EH (cell line): ENCODE measurements at places on chromosomes 16 and 17.

DNA sequence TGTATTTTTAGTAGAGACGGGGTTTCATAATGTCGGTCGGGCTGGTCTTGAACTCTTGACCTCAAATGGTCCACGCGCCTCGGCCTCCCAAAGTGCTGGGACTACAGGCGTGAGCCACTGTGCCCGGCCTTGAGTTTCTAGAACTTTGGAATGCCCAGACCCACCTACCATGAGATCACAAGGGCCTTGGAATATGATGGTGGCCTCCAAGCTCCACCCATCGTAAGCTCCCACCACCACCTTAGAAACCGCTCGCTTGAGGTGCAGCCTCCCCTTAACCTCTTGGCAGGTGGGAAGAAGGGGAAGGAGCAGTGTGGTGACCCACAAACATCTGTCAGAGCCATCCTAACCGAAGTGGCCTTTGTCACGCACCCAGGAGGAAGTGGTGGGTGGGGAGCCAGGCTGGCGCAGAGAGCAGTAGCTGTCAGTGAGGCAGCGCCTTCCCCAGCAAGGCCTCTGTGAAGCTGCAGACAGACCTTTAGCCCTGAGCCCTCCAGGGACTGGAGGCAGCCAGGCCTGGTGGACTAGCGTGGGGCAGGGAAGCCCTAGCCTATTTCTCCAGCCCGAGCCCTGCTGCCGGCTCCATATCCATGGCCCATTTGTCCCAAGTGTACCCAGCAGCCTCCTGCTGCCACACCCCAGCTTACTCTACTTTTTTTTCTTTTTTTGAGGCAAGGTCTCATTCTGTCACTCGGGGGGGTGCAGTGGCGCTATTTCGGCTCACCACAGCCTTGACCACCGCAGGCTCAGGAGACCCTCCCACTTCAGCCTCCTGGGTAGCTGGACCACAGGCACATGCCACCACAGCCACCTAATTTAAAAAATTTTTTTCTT lies 13.1 kb upstream of the SEPHS2 start:
- DNase-seq: no peak

GRCh38 chr16:80390871-80391489 lies 149.8 kb upstream of the DYNLRB2 start:
- no peak for DNase-seq

DNA sequence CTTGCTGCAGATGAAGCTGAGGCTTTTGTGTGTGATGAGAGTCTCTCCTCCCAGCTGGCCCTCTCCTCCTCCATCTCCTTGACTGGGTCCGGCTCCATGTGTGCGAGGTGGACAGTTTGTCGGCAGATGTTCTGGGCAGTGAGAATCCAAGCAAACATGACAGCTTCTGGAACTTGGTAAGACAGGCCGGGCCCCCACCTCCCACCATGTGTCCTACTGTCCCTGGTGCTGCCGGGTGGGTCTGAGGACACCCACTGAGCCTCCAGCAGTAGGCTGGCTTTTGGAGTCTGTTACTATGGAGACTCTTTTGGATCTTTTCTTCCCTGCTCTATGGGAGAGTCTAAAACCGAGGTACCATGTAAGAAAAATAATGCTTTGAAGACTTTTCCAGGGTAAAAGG lies 12.7 kb downstream of the NUP85 start:
- DNase-seq: no peak

GRCh38 chr16:53745753-53746266 lies 41.9 kb downstream of the FTO start:
- DNase-seq: peak; percentile 65

- no peak for DNase-seq
These were observed 5.0 kb downstream of the SCARF1 start for GRCh38 chr17:1640329-1641064.

DNA sequence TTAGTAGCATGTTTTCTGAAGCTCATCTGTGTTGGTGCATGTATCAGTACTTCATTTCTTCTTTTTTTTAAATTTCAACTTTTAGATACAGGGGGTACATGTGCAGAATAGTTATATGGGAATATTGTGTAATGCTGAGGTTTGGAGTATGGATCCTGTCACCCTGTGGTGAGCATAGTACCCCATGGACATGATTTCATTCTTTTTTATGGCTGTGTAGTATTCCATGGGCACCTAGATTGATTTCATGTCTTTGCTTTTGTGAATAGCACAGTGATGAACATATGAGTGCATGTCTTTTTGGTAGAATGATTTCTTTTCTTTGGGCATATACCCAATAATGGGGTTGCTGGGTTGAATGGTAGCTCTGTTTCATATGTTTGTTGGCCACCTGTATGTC lies 55.0 kb upstream of the NOL11 start:
- DNase-seq: no peak

- DNase-seq: peak; percentile 29
These were observed 26.1 kb upstream of the XYLT1 start for GRCh38 chr16:17496891-17497290.

DNA sequence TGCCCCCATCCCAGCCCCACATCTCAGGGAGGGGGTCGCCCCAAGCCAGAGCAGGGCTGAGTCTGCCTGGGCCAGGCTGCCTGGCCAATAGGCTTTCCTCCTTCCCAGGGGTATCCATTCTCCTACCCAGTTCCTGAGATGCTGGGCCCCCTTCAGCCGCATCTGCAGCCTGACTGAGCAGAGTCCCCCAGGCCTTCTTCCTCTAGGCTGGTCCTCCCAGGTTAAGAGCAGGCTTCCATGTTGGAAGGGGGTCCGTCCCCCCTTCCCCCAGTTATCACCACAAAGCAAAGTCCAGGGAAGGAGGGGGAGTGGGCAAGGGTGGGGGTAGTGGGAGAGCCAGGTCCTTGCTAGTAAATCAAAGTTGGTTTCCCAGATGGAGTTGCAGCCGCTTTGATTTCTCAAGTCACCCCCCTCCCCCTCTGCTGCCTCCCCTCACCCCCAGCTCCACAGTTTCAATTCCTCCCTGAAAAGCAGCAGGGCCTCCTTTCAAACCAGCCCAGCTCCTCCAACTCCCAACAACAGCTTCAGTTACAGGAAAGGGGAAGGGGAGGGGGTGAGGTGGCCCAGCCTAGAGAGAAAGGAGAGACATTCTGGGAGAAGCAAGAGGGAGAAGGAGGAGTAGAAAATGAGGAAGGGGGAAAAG lies 9.5 kb upstream of the FZD2 start:
- DNase-seq: peak; percentile 40

- no peak for DNase-seq
These were observed 40.6 kb upstream of the CACNG4 start for GRCh38 chr17:66923886-66924285.

DNA sequence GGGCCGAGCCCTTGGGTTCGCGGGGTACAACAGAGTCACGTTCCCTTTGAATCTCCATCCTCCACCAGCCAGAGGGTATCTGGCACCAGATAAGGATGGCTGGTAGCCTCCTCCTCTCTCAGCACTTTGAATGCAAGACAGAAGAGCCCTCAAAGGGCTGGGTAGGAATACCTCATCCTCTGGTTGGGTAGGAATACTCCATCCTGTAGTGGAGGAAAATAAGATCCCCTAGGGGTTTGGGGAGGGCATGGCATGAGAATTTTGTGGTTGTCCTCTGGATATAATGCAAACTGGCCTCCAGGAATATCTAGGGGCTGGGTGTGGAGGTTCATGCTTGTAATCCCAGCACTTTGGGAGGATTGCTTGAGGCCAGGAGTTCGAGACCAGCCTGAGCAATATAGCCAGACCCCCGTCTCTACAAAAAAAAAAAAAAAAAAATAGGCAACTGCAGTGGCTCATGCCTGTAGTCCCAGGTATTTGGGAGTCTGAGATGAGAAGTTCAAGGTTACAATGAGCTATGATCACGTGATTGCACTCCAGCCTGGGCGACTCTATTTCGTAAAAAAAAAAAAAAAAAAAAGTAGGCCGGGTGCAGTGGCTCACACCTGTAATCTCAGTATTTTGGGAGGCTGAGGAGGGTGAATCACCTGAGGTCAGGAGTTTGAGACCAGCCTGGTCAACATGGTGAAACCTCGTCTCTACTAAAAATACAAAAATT lies 2.7 kb downstream of the IGFBP4 start:
- peak; percentile 51 for DNase-seq

GRCh38 chr17:7392696-7393612 lies 1.4 kb downstream of the PLSCR3 start:
- DNase-seq: no peak

DNA sequence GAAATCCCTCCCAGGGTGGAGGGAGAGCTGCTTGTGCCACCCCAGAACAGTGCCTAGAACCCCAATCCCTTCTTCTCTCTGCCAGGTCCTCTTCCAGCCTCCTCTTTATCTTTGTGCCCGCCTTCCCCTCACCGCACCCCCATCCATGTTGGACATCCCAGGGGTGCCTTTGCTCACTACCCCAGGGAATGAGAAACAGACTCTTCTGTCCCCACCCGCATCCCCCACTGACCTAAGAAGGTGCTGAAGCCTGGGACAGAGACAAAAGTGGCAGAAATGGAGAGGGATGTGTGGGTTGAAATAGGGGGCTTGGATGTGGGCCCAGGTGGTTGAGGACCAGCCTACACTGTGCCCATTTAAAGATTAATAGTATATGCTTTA lies 17.0 kb downstream of the ALOX15B start:
- DNase-seq: no peak

DNA sequence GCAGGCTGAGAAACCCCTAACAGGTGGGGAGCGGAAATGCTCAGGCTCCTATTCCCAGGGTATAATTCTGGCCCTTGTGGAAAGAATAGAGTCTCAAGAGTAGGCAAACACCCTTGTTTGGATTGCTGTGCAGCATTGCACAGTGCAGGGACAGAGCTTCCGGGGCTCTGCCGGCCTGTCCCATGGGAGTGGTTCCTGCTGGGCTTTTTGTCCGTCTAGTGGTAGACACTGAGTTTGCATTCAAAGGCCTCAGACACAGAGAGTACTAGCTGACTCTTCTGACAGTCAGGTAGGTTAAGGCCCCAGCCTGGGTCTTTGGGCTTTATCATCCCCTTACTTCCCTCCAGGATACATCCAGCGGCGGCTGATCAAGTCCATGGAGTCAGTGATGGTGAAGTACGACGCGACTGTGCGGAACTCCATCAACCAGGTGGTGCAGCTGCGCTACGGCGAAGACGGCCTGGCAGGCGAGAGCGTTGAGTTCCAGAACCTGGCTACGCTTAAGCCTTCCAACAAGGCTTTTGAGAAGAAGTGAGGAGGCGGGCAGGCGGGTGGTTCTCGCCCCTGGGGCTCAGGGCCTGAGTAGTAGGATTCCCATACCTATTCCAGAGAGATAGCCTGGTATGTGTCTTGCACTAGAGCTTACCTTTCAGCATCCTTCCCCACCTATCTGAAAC lies 18.1 kb downstream of the POLR2A start:
- DNase-seq: no peak

GRCh38 chr16:1403733-1404132 lies 10.8 kb downstream of the UNKL start:
- DNase-seq: no peak

GRCh38 chr16:49012961-49013726 lies 268.5 kb downstream of the CBLN1 start:
- no peak for DNase-seq

- DNase-seq: no peak
These were observed 709 bp downstream of the STAT5A start for GRCh38 chr17:42288803-42289610.

DNA sequence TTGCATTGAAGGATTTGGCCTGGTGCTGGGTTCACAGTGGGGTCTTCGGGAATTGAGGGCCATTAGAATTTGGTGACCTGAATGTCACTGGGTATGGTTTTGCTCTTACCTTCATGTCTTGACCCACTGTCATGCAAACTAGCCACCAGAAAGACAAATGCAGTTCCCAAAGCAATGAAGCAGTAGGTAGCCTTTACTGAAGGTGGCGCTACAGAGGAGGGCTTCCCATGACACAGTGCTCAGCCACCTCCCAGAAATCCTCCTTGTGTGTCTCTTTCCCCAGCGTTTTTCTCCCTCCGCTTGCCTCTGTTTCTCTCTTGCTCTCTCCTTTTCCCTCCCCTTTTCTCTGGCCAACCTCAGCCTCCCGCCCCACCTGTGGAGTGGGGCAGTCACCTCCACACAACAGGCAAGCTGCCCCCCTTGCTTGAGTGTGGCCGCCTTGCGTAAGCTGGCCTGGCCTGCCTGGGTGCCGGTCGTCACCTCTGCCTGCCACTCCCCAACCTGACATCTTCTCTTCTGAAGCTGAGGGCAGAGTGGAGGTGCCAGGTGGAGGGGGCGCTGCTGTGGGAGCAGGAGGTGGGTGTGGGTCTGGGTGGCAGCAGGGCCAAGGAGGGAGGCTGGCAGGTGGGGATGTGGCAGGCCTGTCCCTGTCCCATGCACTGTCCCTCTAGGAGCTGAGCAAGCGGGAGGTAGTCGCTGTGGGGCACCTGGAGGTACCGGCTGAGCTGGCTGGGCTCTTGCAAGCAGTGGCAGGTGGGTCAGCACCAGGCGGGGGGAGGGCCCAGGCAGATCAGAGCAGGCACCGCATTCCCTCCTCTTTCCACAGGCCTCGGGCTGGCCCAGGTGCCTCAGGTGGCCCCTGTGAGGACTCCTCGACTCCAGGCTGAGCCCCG lies 34.7 kb downstream of the MYO15A start:
- DNase-seq: peak; percentile 26

DNA sequence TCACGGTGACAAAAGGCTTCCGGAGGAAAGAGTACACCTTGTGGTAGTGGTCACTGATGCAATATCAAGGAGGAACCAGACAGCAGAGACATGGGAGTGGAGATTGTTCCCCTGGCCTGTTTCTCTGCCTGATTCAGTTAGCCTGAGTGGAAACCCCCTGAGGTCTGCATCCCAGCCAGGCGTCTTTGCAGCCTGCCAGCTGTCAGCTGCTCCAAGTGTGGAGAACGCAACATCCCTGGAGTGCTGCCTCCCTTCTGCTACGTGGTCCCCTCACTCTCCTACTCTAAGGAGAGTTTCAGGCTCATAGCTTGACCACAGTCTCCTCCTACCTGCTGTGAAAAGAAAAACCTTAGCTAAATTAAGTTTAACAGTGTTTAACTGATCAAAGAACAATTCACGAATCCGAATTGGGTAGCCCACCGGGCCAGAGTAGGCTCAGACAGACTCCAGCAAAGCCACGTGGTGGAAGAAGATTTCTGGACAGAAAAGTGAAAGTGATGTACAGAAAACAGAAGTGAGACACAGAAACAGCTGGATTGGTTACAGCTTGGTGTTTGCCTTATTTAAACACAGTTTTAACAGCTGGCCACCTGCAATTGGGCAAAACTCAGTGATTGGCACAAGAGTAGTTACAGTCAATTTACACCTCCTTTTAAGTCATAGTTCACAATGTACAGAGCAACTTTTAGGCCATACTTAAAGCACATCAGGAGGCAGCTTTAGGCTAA lies 188.6 kb downstream of the DNAH9 start:
- DNase-seq: no peak

DNA sequence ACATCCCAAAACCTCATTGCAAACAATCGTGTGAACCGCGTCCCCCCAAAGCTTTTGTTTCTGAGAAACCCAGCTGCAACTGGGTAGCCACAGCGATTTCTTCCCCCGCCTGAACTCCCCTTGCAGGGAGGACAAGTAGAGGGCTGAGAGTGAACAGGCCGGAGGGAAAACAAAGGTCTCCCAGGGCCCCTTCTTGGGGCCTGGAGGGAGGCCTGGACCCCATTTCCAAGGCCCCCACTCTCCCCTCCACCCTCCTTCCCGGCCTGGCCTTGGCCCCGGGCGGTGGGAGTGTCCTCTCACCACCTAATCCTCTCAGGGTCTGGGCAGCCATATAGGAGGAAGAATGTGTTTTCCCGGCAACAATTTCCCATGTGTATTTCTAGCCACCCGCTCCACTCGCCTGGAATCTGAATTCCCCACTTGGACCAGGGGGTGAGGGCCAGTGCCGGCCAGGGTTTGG lies 2.6 kb downstream of the GLIS2 start:
- DNase-seq: no peak
